PC-3 (cell line): ENCODE measurements at places on chromosomes 13 and 19. TPM values are rescaled to one million over a fixed set of nuclear protein-coding genes. Genes with fewer than 3 reads are reported as not detected.

Gene CRX
- not detected in 2 replicates for total RNA-seq

DNA sequence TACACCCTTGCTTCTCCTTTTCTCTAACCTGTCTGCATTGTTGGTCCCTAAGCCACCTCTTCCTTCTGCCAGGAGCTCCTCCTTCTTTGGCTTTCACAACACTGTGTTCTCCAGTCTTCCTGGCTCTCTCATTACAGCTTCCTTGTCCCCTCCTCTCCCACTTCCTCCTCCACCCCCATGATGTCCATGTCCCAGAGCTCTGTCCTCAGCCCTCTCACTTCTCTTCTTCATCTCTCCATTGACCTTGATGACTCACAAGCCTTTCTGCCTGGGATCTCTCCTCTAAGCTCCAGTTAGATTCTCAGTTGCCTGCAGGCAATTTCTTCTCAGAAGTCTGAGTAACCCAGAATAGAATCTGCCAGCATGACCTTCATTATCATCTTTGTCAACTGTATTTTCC, 100.3 kb upstream of the WASF3 start:
- DNase-seq, result peak; percentile 46
- H3K36me3 ChIP-seq, result no peaks in the 10 kb centered on the region
- H3K27me3 ChIP-seq, result no peaks in the 10 kb centered on the region
- H3K4me3 ChIP-seq, result no peak overlapping the region

Gene C19orf73
- total RNA-seq, result 0.15 TPM in 1 of 2 replicates, not detected in the other

Gene RDH8
- not detected in 2 replicates for total RNA-seq

Gene SHISA2
- total RNA-seq, result 7.8 TPM in 2 replicates

- H3K27me3 ChIP-seq, result no peaks in the 10 kb centered on the region
- H3K27ac ChIP-seq, result no peak overlapping the region
- no peaks in the 10 kb centered on the region for H3K36me3 ChIP-seq
- peak; percentile 7 for DNase-seq
- H3K4me1 ChIP-seq, result peaks cover 25% of the 10 kb centered on the region
These were observed 43.3 kb downstream of the SPATA13 start for GRCh38 chr13:24203811-24204210.

DNA sequence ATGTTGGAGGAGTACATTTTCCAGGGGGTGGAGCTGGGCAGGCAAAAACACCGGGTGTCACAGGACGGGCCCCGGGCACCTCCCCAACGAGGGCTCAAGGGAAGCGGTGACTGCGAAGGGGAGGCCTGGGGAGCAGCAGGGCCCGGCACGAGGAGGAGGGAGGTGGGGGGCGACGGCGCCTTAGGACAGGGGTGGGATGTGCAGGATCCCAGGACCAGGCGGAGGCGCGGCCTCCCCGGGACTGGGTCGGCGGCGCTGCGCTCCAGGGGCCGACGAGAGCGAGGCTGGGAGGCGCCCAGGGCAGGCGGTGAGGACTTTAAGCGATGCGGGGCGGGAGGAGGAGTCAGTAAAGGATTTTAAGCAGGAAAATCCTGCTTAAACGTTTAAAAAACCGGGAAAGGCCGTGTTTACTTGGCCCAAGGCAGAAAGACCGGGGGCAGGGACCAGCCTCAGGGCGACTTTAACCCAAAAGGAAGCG, 427 bp downstream of the ZNF160 start:
- no peaks in the 10 kb centered on the region for H3K27me3 ChIP-seq
- peaks cover 9% of the 10 kb centered on the region for H3K4me1 ChIP-seq
- peak overlapping the region; percentile 56 for H3K27ac ChIP-seq
- peaks cover 17% of the 10 kb centered on the region for H3K36me3 ChIP-seq
- peak overlapping the region; percentile 97 for H3K4me3 ChIP-seq

DNA sequence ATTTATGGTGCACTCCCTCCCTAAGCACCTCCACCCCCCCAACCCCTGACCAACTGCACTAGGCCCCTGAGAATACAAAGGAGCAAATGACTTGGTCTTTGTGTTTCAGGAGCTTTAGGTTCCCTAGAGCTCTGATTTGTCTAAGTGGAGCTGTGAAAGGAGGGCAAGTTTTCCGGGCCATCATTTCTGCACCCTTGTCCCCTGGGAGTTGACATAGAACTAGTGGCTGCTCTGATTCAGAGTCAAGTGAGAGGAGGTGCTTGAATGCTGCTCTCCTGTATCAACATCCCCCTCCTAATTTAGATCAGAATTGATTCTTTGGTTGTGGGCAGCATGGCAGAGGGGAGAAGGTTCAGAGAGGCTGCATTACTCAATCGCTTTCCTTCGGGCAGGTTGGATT, 391.6 kb downstream of the KCNRG start:
- H3K4me3 ChIP-seq, result no peak overlapping the region
- H3K4me1 ChIP-seq, result peaks cover 46% of the 10 kb centered on the region
- no peak overlapping the region for H3K27ac ChIP-seq
- no peaks in the 10 kb centered on the region for H3K36me3 ChIP-seq
- no peak for DNase-seq

Gene ZFR2
- total RNA-seq, result not detected in 2 replicates

Gene PODNL1
- total RNA-seq, result 0.92 TPM in 1 of 2 replicates, not detected in the other

- no peak overlapping the region for H3K4me3 ChIP-seq
- no peaks in the 10 kb centered on the region for H3K27me3 ChIP-seq
- peaks cover 9% of the 10 kb centered on the region; the same call in 1 of the 2 replicates for H3K4me1 ChIP-seq
- H3K36me3 ChIP-seq, result no peaks in the 10 kb centered on the region
- peak; percentile 14 for DNase-seq
- H3K27ac ChIP-seq, result no peak overlapping the region
These were observed 82.6 kb downstream of the PCDH9 start for GRCh38 chr13:67147342-67148133.

DNA sequence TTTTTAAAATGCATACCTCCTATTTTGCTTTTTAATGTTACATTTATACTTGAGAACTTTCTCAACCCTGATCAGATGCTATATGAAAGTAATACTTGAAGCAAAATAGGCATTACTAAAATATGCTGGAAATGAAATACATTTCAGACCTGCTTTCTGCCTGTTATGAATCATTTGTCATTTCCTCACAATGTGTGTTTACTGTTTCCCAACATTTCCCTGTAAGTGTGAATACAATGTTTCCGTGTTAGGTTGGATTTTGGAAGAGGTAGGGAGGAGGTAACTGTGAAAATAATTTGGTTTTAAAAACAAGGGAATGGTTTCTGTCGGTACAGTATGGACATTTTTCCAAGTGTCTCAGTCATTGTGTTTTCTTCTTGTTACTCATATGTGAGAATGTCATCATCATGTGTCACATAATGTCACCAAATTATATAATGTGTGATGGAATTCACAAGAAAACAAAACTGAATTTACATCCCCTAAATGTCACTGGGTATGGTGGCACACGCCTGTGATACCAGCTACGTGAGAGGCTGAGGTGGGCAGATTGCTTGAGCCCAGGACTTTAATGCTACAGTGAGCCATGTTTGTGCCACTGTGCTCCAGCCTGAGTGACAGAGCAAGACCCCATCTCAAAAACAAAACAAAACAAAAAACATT, 43.0 kb downstream of the ZAR1L start:
- no peaks in the 10 kb centered on the region for H3K36me3 ChIP-seq
- no peak overlapping the region for H3K27ac ChIP-seq
- H3K4me1 ChIP-seq, result no peaks in the 10 kb centered on the region
- no peak overlapping the region for H3K4me3 ChIP-seq
- H3K27me3 ChIP-seq, result no peaks in the 10 kb centered on the region

DNA sequence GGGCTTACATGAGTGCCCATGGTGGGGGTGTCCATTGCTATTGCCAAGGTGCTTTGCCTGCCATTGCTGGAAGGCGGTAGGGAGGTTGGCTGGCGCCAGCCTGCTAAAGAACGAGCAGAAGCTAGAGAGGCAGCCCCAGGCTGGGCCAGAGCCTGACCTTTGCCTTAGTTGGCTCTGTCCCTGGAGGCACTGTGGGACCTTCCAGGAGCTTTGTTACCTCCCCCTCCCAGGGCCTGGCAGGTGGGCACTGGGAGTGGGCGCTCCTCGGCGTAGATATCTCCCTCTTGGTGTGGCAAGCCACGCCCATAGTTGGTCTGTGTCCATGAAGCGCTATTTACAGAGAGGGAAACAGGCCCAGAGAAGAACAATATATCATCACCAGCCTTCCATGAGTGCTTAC, 2.3 kb upstream of the SLC25A42 start:
- H3K27me3 ChIP-seq, result no peaks in the 10 kb centered on the region
- H3K4me1 ChIP-seq, result peaks cover 23% of the 10 kb centered on the region
- DNase-seq, result no peak
- H3K4me3 ChIP-seq, result no peak overlapping the region
